ENCODE measurements at places on chromosomes 3 and 15.

DNA sequence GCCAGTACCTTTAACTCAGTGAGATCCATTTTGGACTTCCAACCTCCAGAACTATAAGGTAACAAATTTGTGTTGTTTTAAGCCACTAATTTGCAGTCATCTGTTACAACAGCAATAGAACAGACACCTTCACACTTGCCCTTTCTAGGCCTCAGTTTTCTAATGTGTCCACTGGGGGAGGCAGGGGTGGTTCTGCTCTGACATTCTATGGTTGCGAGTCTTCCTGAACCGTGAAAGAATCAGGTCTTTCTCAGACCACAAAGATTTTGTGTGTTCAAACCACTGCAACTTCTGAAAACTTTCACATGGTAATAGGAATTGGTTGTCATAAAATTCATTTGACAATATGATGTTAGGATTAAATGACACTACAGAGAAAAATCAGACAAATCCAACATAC lies 26.8 kb upstream of the CSTA start:
- DNase-seq: no peak

DNA sequence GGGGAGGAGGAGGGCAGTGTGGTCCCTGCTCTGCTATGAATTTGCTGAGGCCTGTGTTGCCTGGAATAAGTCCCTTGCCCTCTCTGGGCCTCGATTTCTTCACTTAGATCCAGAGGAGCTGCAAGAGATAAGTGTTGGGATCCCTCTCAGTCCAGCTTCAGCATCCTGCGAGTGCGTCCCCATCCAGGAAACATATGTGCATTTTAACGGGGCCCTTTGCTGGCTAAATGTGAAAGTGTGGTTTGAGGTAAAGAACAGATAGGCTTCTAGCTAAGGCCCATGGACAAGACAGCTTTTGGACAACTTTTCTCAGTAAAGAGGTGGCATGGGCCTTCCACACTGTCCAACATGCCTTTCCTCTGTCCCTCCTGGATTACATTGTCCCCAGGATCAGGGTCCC lies 26.5 kb downstream of the RPLP1 start:
- DNase-seq: no peak

DNA sequence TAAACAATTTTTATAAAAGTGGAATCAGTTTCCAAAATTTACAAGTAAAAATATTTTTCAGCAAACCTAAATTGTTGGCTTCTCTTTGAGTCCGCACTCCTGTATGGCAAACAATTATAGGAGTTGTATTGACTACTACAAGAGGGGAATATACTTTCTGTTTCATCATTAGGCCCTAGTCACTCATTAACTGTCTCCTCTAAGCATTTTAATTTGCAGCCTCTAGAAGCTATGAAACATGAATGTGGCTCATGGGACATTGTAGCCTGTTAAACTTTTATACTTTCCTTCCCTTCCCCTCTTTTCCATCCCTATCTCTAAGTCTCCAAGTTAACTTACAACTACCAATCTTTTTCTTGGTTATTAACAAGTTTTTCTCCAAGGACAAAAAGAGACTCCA lies 58.9 kb upstream of the CBLB start:
- no peak for DNase-seq

- DNase-seq: no peak
These were observed 6.0 kb downstream of the HHATL start for GRCh38 chr3:42696356-42697288.

- no peak for DNase-seq
These were observed 33.0 kb downstream of the GNB5 start for GRCh38 chr15:52158084-52158765.

DNA sequence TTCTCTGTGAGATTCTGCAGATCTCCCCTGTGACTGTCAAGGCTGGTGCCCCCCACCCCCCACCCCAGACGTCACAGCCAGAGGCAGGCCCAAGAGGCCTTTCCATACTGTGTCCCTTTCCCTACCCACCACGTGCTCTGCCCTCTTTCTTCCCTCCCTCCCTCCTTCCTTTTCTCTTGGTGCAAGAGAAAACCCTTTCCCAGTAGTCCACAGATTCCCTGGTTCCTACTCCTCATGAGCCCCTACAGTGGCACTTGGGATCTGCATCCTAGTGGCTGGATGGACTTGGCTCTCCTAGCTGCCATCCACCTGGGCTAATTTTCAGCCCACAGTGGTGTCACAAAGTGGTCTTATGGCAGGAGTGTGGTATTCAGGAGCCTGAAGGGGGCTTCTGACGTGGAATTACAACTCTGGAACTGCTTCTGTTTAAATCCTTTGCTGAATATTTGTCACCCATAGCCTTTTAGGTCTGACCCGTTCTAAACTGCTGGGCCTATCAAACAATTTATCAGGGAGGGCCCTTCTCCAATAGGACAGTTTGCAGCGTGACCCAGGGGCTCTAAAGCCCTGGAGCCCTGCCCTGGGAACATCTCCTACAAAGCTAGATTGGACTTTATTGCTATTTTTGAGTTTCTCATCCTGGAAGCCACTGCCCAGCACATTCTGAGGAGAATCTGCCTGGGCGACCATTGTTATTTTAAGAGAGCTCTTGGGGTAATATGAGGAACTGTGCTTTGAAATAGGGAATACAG lies 35.3 kb downstream of the KLF13 start:
- no peak for DNase-seq

DNA sequence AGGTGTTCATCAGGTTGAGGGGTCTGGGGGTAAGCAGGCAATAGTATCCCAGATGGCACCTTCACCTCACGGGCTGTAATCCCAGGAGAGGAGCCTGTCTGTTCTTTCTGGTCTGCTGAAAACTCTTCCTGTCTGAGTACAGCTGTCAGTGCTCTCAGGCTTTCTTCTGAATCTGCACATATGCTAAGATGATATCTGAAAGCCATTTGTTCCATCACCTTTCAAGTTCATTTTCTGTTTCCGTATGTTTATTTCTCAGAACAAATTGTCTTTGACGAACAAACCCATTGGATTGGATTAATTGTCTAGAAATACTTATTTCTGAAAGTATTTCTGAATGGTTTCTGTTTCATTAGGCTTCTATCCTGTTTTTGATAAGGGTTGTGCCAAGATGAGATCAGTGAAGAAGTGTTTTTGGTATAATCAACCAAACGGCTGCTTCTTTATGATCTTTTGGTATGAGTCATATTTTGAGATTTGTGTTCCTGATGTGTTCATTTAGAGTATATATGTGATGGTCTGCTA lies 13.3 kb downstream of the ZNF592 start:
- DNase-seq: no peak

DNA sequence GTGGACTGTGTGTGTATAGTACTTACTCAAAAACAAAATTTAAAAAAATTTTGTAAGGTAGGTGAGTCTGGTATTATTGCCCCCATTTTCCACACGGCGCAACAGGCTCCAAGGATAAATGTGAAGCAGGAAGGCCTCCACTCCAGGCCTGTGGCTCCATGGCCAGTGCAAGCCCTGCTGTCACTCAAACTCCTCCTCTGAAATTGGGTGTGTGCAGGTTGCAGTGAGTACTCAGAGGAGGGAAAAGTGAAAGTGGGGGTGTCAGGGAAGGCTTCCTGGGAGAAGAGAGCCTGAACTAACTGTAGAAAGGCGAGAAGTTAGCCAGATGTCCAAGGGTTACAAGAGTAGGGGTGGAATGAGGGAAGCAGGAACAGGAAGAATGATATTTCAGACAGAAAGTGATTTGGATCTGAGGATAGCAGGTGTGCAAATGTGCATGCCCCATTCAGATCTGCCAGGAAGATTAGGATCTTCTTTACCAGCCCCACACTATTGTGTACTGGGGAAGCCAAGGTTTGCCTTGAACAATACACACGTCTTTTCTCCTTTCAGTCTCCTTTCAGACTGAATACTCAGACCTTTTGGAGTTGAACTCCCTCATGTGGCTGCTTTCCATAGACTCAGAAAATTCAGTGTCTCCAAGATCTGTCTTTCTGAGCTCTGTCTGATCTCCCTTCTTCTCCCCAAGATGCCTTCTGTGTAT lies 48.7 kb upstream of the RYK start:
- no peak for DNase-seq

DNA sequence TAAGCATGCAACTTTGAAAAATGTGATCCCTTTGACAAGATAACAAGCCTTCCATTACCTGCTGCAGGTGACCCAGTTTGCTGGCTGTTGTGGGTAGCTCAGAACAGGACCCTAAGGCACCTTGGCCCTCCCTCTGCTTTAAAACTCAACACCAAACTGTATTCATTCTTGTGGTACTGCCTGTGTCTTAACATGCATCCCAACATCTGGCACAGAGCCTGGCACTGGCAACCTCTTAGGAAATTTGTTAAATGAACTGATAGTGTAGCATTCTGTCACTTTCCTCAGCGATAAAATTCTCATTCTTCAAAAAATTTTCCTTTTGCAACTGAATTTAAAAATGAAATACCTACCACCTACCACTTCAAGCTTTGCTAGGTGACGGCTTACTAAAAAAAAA lies 287.3 kb upstream of the ADAMTS9 start:
- no peak for DNase-seq

DNA sequence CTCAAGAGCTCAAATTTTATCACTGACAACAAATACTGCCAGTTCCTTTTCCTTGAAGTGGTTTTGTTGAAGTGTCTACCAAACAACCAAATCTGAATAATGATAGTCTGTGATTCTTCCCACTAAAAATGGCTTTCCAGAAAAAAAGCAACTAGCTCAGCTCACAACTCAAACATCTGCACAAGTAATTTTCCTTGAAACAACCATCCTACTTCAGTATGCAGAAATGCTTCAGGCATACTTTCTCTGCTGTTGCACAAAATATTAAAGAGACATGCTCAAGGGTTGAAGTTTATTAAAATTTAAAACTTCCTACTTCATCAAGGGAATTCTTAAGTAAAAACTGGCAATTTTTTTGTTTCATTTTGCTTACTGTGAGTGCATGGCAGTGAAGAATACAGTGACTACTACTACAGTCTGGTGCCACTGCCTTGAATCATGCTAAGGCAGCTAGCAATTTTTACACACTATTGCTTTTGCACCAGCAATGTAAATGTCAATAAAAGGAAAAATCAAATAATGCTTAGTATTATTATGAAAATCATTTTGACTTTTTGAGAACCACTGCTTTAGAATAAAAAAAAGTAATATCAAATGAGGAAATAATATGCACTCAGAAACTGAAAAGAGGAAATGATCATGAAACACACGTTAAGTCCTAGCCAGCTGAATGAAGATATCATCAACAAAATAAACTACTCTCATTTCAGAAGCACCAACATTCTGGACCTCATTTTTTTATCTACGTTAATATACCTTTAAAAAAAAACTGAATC lies 33.6 kb downstream of the VPS13C start:
- DNase-seq: no peak

DNA sequence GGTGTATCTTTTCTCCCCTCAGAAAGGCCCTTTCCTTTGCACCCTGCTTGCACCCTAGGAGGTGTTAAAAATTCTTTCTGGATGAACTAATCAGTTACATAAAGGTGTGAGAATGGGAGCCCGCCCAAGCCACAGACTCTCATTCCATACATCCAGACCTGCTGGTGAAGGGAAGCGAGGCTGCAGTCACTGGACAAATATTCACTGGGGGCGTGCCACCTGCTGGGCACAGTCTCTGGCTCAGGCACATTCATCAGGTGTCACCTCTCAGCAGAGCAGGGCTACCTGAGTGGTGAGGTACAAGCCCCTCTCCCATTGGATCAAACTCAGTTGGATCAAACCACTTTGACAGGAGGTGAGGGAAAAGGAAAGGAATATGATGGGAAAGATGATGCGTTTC lies 52.0 kb downstream of the NTRK3 start:
- no peak for DNase-seq

GRCh38 chr3:169310184-169310939 lies 353.1 kb downstream of the MECOM start:
- DNase-seq: no peak

DNA sequence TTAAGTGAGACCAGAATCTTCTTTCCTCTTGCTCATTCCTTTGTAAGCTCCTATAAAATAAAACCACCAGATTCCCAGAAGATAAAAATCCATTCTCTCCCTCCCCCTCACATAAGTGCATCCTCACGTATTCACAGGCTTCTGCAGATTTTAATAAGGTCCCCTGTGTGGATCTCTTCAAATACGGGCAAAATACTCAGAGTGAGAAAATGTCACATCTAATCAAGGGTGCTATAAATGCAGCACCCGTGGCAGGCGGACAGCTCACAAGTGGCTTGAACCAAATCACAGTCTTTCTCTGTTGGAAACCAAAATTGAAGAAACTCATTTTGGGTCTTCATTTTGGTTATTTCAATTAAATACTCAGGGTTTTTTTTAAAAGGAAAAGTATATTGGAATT lies 212.9 kb upstream of the CMC1 start:
- DNase-seq: no peak

DNA sequence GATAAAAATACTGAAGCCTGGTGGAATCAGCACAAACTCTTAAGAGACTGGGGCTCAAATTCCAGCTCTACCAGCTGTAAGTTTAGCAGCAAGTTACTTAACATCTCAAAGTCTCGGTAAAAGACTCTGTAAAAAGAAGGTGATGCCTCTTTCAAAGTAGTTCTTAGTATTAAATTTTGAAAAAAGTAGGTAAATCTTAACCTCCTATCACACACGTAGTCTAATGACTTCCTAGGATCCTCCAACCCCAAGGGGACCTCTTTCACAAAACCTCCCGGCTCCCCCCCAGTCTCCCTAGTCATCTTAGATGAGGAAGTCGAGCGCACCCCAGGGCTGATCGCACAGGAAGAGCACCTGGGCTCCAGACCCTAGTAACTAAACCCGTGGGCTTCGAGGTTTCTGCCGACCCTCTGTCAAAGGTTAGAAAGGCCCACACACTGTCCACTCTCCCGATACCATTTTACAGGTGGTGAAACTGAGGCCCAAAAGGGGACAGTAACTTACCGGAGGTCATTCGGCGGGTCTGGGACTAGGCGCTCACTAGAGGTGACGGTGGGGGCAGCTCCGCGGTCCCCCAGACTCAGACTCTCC lies 427 bp downstream of the MBD4 start:
- peak; percentile 30 for DNase-seq

DNA sequence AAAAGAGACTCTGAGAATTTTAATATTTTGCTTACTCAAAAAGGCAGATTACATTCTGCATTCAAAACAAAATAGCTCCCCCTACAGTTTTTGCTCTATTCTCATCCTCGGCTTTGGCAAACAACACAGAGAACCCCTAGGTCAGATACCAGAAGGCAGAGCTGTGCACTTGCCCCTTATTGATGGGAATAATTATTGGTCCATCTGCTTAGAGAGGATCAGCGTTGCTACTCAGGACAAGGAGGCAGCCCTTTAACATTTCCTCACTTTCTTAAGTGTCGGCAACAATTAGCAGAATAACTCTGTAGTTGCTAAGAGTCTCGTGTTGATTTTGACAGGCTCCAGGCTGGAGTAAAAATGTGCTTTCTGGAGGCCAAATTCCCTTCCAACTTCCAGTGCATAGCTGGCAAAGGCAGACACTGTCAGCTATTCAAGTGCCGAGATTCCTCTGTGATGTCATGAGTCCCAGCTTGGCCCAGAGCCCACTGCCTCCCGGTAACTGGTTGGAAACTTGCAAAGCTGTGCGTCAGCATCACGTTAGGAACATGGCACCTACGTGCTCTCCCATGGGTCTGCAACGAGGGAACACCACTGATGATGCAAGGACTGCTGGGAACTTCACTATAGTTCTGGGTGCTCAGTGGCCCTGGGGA lies 482.7 kb upstream of the ADAMTS9 start:
- DNase-seq: no peak

GRCh38 chr3:146625186-146625775 lies 20.1 kb upstream of the PLSCR5 start:
- DNase-seq: no peak

GRCh38 chr15:85702321-85703101 lies 92.2 kb downstream of the KLHL25 start:
- no peak for DNase-seq

- no peak for DNase-seq
These were observed 88.7 kb upstream of the MRPL3 start for GRCh38 chr3:131591394-131592014.
